ENCODE measurements at places on chromosomes 12 and 14.
A peak's percentile ranks its signal among the peaks of the same experiment; 100 is the strongest.

DNA sequence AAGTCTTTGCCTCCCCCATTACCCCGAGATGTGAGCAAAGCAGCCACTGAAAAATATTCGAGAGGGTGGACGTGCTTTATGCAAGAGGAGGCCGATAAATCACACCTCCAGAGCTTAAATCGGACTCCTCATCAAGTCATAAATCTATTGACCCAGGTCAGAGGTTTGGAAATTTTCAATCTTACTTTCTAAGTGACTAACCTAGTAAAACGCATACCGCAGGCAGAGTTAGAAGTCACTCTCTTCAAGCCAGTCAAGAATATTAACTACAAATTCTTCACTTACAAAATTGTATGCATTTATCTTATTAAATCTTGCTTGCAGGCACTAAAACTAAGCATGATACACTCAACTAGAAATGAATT lies 34.9 kb downstream of the GPHB5 start:
- DNase-seq: no peak

DNA sequence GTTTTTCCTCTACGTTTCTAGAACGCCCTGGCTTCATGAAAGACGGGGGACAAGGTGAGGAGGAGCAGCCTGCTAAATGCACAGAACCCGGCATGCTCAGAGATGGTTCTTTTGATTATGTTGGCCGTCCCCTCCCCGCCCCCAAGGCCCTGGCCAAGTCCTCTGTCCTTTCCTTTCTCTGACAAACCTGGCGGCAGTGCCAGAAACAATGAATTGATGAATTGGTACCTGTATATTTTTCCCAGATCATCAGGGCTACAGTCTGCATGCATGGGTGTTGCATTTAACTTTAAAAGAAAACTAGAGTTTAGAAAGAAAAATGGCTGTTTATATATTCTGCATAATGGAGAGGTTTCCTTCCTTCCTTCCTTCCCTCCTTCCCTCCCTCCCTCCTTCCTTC lies 29.0 kb downstream of the GPRC5D start:
- no peak for DNase-seq

DNA sequence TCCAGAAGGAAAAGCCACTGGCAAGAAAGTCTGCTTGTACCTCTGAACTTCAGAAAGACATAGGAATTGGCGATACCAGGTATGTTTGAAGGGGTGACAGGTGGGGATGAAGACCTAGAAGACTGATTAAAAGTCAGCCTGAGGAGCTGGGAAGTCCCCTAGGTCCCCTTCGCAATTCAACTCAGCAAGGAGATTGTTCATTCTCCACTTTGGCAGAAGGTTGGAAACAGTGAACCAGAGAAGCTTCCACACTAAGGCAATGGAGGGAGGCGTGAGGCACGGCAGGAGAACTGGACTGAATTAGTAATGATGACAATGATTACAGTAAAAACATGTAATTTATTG lies 240.3 kb upstream of the TMPO start:
- DNase-seq: no peak

GRCh38 chr12:131312793-131313545 lies 359.3 kb downstream of the ADGRD1 start:
- DNase-seq: no peak

DNA sequence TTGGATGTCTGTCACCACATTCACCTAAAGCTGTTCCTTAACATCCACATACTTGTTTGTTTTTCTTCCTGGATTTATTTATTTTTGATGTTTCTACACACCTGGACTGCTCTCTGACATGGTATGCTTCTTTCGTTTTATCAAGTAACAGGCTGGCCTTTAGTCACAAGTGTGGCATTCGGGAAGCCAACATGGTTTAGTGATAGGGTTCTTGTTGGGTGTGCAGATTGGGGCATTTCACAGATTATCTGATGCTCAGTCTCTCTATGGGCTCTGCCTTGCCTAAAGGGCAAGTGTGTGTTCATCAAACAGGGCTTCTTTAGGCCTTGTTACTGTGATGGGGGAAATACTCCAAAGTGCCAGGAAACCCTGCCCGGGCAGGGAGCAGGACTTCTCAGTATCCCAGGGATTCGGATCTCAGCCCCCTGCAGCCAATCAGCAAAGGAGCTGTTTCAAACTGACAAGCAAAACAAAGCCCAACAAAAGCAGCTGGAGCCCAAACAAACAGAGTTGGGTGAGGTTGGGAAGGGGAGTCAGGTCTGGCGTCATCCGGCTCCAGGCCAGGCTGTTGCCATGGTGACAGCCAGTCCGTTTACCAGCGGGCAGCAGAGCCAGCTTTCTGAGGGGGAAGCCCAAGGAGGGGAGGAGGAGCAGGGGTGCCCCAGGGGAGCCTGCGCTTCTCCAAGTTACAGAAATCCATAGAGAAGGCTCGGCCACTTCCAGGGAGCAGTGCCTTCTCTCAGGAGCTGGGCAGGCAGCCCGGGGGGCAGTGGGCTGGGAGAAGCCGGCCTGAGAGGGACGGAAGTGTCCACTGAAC lies 31.9 kb downstream of the FOS start:
- peak; percentile 32 for DNase-seq

GRCh38 chr12:59067083-59067482 lies 146.8 kb upstream of the LRIG3 start:
- no peak for DNase-seq

DNA sequence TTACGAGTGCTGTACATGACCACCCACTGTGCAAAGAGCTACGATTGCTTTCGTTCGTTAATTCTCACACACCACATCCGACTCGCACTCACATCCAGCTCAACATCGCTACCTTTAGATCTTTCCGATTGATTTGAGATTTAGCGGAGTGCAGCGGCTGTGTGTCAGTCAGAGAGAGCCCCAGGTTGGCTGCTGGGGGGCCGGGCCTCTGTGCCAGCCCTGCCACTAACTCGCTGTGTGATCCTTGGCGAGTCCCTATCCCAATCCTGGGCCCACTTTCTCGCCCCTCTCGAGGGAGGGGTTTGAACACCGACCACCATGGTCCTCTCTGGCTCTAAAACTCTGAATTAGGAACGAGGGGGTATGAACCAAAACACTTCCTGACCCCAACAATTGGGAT lies 8.6 kb downstream of the DLK1 start:
- DNase-seq: no peak

DNA sequence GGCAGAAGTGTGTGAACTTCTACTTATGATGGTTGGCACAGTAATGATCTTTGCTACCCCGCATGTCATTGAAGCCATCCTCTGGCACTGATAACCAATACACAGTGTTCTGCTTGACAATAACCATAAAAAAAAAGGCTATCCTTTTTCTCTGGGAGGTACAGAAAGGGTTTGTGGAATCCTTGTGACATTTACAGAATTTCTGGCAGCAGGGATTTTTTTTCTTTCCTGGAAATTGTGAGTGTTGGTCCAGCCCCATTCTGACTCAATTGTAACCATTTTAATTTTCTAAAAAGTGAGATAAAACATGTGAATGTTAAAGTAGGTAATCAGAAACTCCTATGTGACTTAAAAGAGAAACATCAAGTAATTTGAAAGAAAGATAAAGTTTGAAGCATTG lies 943.8 kb downstream of the TMTC2 start:
- no peak for DNase-seq

- DNase-seq: no peak
Measured at GRCh38 chr12:91902860-91903683, 242.6 kb downstream of the BTG1 start.

DNA sequence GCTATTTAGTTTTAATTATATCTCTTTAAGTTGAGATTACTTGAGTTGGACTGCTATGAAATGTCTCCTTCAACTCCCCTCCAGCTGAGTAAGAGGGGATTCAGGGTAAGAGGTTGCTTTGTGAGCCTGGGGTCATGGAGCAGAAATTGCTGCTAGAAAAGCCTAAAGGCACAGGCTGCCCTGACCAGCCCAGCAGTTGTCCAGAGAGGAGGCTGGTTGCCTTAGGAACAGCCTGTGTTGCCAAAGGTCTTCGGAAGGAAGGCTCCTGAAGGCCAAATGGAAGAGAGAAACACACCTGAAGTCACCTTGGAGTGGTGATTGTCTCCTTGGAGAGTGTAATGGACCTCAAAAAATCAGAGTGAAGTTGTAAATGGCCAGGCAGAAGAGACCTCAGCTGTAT lies 235.5 kb upstream of the PDE3A start:
- no peak for DNase-seq

DNA sequence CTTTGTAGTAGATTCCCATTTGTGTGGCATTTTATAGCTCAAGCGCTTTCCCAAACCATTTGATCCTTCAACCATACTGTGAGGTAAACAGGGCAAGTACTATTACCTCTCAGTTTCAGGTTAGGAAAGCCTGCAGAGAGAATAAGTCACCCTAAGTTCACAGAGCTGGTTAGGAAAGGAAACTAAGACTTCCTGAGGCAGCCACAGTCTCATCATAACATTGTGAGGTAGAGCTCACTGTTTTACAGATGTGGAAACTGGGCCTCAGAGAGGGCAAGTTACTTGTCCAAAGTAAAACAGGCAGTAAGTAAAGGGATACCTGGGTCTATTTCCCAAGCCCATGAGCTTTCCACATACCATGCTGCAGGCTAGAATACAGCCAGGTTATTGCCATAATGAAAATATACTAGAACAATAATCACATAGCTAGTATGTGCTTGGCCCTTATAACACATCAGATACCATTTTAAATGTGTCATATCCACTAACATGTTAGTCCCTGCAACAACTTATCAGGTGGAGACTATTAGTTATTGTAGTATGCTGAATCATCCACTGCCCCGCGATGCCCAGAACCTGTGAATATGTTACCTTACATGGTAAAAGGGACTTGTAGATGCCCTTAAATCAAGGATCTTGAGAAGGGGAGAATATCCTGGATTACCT lies 150.9 kb upstream of the GRIP1 start:
- peak; percentile 14 for DNase-seq

- DNase-seq: no peak
Measured at GRCh38 chr12:110141389-110141788, 17.2 kb downstream of the IFT81 start.

DNA sequence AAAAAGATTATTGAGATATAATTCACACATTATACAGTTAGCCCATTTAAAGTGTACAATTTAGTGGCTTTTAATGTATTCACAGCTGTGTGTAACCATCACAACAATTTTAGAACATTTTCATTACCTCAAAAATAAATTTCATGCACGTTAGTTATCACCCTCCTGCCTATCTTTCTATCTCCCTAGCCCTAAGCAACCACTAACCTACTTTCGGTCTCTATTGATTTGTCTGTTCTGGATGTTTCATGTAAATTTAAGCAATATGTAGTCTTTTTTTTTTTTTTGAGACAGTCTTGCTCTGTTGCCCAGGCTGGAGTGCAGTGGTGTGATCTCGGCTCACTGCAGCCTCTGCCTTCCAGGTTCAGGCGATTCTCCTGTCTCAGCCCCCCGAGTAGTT lies 439.4 kb downstream of the PCNX1 start:
- no peak for DNase-seq

Measured in CD4-positive, alpha-beta T cell treated with Interleukin-4 for 1 hour (primary cell).